NCI-H446 treated with DMSO at 0.1 percent for 48 hours (cell line): ENCODE measurements at places on chromosomes 13 and 19.

DNA sequence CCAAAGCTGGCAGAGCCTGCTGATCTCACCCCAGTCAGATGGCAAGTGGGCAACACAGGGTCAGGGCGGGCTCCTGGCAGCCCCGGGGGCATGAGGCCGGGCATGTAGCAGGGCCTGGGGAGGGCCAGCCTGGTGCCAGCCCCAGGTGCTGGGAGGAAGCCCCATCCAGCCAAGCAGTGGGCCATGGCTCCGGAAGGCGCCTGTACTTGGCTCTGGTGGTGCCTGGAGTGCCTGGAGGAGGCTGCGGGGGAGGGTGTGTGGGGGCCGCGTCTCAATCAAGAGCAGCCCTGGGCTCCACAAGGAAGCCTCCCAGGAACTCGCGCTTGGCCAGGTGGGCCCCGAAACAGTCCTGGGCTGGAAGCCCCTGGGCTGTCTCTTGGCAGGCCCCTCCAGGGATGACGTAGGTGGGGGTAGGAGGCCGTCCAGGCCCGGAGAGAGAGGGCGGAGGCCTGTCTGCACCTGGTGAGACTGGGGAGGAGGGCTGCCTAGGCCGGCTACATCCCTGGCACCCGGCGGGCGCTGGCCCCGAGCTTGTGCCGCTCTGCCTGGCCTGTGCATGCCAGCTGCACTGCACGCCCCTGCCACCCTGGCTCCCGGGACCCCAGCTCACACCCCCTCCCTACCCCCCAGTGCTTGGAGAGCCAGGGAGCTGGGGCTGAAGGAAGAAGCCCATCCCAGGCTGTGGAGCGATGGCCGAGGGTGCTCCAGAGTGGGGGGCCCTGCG, 45.9 kb downstream of the COMP start:
- peak; percentile 83 for DNase-seq

GRCh38 chr13:78339927-78340326, 263.4 kb downstream of the POU4F1 start:
- no peak for DNase-seq

GRCh38 chr13:51618626-51619025, 34.4 kb downstream of the WDFY2 start:
- DNase-seq = no peak

DNA sequence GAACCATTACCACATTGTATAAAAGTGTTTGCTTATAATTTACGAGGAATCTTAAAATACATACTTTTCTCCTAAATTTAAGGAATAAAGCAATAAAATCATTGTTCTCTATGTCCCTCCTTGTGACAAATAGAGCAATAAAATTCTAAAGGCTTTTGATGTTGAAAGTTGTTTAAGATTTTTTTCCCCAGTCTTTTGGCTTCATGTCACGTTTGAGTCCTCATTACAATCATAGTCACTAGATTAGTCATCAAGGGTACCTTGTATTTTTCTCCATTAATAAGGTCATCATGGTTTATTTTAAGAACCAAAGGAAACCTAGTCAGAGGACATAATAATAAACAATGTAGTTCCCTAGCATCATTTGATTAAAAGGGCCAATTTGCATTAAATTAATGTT, 3.2 kb downstream of the WBP4 start:
- no peak for DNase-seq

DNA sequence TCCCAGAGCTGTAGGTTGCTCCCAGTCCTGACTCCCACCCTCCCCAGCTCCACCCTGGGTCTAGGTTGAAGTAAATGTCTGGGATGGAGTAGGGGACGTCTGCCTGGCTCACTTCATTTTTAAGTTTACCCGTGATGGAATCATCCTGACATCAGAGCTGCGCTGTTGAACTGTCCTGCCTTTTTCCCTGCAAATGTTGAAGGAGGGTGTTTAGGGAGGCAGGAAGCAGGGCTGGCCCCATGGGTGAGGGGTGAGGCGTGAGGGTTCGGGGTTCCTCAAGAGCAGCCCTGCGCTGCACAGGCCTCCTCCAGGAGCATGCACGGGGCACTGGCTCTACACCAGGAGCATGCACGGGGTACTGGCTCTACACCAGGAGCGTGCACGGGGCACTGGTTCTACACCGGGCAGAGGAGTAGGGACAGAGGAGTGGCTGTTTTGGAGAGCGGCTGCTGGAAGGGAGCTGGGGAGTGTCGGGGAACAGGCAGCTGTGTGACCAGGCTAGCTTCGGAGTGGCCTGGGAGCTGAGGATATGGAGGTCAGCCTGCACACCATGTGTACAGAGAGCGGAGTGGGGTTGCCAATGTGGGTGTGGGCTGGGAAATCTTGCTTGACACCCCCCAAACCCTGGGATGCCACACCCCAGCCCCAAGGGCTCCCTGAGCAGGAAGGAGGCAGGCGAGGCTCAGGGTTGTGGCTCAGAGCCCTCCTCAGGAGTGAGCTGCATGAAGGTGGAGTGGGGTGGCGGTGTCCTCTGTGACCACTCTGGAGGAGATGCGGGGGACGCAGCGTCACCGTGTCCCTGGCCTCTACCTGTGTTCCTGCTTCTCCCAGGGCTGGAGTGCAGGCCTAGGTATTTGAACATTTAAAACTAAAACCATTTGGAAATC, 63.3 kb downstream of the GPR12 start:
- no peak for DNase-seq

GRCh38 chr13:100423375-100423774, 165.2 kb downstream of the GGACT start:
- no peak for DNase-seq

DNA sequence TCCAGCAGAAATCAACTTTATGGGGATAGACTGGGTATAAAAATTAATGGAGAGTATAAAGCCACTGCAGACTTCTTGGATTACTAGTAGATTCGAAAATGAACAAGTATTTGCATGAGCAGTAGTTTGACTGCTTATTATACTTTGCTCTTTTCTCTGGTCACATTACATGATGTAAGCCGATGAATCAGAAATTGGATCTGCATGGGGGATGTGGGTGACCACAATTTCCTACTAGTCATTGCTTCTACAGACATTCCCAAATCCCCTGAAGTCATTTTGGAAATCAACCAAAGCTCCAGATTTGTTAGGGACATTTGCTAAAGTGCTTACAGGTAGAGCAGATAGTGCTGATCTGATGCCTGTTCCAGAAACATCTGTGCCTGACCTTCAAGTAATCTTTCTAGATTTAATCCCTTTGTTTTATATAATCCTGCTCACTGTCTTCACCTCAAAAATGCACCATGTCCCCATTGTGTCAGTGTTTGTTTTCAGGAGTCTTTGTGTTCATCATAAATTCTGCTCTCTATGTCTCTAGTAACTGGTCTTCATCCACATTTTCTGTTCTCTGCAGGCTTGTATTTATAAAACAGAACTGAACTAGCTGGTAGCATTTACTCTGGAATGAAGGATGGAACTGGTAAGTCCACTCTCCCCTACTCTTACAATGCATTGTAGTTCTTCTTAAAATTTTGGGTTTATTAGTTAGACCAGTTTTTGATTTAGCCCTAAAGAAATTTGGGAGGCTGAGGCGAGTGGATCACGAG, 201.5 kb upstream of the CSNK1A1L start:
- no peak for DNase-seq

- DNase-seq = no peak
Observed at GRCh38 chr13:80239571-80240255, 101.2 kb downstream of the SPRY2 start.

DNA sequence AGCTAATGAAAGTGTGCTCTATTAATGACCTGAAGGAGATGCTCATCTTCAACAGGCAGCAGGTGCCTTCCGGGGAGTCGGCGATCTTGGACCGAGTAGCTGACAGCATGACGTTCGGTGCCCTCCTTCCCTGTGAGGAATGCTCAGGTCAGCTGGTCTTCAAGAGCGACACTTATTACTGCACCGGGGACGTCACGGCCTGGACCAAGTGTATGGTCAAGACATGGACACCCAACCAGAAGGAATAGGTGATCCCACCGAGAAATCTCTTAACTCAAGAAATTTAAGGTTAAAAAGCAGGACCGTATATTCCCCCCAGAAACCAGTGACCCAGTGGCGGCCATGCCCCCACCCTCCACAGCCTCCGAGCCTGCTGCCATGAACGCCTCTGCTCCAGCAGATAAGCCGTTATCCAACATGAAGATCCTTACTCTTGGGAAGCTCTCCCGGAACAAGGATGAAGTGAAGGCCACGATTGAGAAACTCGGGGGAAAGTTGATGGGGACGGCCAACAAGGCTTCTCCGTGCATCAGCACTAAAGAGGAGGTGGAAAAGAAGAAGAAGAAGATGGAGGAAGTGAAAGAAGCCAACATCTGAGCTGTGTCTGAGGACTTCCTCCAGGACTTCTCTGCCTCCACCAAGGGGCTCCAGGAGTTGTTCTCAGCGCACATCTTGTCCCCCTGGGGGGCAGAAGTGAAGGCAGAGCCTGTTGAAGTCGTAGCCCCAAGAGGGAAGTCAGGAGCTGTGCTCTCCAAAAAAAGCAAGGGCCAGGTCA, 22.8 kb upstream of the ANKRD10 start:
- DNase-seq = no peak

- DNase-seq = no peak
Observed at GRCh38 chr13:102947745-102948405, 102.0 kb downstream of the ERCC5 start.

DNA sequence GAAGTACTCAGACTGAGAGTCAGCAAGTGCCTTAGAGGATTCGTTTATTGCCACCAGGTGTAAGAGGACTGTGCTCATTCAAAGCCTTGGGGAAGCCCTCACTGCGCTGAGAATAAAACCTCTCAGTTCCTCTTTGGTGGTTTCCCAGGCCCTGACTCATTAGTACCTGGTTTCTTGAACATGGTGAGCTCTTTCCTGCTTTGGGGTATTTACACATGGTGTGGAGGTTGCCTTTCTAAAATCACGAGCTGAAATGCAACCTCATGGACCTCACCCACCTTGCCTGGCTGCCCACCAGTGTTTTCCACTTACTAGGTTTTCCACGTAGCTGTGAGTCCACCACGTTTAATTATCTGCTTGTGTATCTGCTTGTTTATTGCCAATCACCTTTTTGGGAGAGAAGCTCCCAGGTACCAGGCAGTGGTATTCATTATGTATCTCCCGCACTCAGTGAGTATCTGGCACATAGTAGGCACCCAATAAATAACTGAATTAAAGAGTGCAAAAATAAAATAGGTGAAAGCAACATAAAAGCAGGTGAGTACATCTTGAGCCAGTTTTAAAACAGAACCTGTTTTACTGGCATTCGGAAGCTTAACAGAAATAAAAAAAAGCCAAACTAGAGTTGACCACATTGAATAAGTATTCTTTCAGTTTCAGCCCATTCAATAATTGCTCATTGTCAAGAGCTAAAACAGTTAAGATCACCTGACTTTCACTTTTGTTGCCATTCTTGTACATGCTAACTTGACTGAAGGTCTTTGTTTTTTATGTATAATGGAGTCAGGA, 533.0 kb downstream of the MYO16 start:
- no peak for DNase-seq

GRCh38 chr19:4923276-4923747, 14.0 kb downstream of the UHRF1 start:
- DNase-seq = no peak

GRCh38 chr19:29532956-29533355, 7.2 kb downstream of the VSTM2B start:
- no peak for DNase-seq

- DNase-seq = no peak
Observed at GRCh38 chr19:46862974-46863632, 2.3 kb downstream of the ARHGAP35 start.

DNA sequence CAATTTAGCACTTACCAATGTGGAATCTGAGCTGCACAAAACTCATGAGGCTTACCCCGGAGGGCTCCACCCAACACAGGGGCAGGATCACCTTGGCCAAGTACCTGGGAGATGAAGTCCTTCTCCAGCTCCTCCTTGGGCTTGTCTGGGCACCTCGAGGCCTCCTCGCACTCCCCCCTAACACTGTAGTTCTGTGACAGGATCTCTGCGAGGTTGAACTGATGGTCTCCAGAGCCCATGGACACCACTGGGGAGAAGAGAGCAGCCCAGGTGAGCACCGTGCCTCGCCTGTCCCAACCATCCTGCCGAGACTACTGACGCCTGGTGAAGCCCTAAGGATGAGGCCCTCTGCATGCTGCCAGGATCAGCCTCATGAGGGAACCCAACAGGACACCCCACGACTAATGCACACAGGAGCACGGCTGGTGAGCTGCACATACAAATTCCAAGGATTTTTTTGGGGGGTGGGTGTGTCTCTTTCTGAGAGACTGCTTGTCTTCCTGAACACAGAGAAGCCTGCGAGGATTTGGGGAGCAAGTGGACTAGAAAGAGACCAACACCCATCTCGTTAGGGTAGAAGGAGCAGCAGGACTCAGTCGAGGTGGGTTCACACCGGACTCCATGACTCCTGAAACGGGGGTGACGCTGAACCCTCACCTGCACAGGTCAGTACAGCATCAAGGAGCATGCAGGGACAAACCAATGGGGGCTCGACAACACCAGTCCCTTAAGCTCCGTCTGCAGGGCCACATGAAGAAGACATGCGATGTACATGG, 10.1 kb downstream of the MIER2 start:
- DNase-seq = no peak

DNA sequence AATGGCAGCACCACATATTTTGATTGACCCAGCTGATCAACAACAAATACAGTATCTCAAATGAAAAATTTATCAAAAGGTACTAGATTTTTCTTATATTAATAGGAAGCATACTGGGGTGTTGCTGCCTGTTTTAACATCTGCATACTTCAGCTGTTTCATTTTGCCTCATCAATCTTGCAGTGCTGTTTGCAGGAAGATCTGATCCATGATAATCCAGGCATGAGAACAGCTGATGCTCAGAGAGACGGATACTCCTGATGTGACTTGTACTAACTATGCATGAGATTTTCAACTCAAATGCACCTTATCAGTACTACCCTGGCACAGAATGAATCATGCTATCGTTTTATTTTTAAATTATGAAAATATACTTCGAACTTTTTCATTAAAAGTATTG, 2136.8 kb downstream of the PCDH9 start:
- no peak for DNase-seq

- DNase-seq = peak; percentile 82
Observed at GRCh38 chr19:5466814-5467291, 11.6 kb downstream of the ZNRF4 start.
